Fibroblast of lung (primary cell): ENCODE measurements at places on chromosomes 3 and 15. TPM values are rescaled to one million over a fixed set of nuclear protein-coding genes. Genes with fewer than 3 reads are reported as not detected.

Gene MOBP
- not detected in 2 replicates for total RNA-seq

Gene APOD
- total RNA-seq = 2.1 and 3.6 TPM in 2 replicates

Gene ZNF620
- 1.3 and 1.5 TPM in 2 replicates for total RNA-seq

Gene ATP8B4
- 7.4 and 19.5 TPM in 2 replicates for total RNA-seq

Gene ADPRH
- total RNA-seq = 3.1 and 7.4 TPM in 2 replicates

Gene UBR1
- 32.6 and 45.6 TPM in 2 replicates for total RNA-seq

Gene ZCWPW2
- 1.0 and 1.7 TPM in 2 replicates for total RNA-seq

Gene SNTN
- not detected in 2 replicates for total RNA-seq

Gene NRROS
- total RNA-seq = under 0.01 and 0.33 TPM in 2 replicates

Gene PGBD4
- 2.6 and 3.0 TPM in 2 replicates for total RNA-seq
